OCI-LY7 (cell line): ENCODE measurements at places on chromosomes 13 and 19. TPM values are rescaled to one million over a fixed set of nuclear protein-coding genes. Genes with fewer than 3 reads are reported as not detected.

KL gene
- not detected in 2 replicates for total RNA-seq

TRAPPC2B gene
- 8.7 and 9.8 TPM in 2 replicates for total RNA-seq

DNA sequence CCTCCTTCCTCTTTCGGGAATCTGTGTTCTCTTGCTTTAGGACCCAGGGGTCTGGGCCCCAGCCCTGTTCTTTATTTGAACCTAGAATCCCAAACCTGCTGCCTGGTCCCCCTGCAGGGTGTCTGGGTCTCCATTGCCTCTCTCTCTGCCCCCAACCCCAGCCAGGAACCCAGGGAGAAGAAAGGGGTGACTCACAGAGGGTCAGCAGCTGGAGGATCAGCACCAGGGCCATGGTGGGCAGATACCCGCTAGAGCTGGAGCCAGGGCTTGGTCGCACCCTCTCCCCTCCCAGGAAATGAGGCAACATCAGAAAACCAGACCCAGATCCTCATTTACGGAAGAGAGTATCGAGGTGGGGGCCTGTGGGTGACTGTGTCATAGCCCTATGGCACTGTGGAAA, at the start of gene OSCAR:
TSS of gene OSCAR (minus strand) at position 243 of the 400 bp plus-strand sequence. CDS start at position 232, 11 bp downstream.
- DNase-seq: no peak

DNA sequence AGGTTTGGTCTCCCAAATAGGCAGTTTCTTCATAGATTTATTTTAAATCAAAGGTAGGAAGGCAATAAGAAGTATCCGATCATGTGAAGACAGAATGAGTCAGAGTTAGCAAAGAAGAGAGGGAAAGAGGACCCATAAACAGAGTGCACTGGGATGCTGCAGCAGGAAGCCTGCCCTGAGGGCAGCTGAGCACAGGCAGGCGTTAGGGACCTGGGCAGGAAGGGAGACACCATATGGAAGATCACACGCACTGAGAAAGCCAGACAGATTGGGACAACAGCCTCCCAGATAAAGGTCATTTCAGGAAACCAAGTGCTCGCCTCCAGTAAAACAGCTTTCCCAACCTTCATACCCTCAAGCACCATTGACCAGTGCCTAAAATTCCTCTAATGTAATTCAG, 598.0 kb downstream of the EFNB2 start:
- DNase-seq: no peak

- DNase-seq: no peak
Observed at GRCh38 chr13:75251188-75251587, 230.8 kb downstream of the TBC1D4 start.

DNA sequence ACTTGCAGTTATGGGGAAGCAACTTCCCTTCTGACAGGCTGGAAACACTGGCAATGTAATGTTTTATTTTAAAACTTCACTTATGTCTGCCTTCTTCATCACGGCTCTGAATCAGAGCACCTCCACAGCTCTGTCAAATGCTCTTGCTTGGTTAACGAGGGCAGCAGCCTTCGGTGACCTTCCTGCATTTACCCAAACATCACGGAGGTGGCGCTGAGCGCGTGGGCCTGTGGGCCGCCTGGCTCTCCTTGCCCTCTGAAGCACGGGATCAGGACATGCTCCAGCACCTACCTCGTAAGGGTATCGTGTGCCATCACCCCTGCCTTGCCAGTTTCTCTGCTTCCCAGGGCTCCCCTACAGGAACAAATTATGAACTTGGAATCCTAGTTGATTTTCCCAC, 310.0 kb downstream of the TEX29 start:
- no peak for DNase-seq

- DNase-seq: no peak
Observed at GRCh38 chr13:26965952-26966700, 205.5 kb downstream of the USP12 start.

- DNase-seq: no peak
Observed at GRCh38 chr13:75136151-75136550, 345.8 kb downstream of the TBC1D4 start.

DNA sequence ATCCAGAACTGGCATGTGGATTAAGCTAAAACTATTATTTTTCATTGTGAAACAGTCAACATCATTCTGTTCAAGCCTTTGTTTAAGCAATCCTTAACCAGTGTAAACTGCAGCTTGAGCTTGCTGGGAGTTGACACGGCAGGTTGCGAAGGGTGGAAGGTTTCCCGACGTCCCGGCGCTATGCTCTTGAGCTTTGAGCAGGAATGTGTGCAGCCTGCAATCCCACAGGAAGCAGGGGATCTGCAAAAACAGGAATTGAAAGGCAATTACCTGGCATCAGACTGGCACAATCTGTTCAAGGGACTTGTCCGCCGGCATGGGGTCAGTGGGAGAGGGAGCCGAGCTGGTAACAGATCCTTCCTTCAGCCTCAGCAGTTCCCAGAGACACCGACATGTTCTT, 586.7 kb upstream of the SGCG start:
- no peak for DNase-seq
